ENCODE measurements at places on chromosomes 5 and 9.

DNA sequence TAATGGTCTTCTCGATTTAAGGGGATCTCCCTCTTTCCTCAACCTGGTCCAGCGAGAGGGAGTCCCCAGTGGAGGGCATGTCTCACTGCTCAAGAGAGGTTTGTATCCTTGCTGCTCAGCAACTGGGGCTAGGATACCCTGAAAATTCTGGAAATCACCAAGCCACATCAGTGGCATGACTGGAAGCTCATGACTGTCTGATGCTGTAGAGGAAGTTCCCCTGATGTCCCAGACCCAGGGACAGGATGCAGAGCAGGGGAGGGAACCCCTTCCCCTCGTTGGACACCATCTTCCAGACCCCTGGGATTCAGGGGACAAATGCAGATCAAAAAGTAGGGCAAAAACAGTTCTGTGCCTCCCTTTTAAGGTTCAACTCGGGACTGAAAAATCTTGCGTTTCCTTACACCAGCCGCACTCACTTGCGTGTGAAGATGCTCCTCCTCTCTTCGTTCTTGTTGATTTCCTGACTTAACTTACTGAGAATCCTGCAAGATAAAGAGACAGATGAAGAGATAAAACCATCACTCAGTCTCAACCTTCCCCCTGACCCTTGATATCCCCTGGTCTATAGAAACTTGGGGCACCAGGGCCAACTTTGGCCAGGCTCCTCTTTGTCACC, 22.1 kb downstream of the LCP2 start:
- no peak for DNase-seq

DNA sequence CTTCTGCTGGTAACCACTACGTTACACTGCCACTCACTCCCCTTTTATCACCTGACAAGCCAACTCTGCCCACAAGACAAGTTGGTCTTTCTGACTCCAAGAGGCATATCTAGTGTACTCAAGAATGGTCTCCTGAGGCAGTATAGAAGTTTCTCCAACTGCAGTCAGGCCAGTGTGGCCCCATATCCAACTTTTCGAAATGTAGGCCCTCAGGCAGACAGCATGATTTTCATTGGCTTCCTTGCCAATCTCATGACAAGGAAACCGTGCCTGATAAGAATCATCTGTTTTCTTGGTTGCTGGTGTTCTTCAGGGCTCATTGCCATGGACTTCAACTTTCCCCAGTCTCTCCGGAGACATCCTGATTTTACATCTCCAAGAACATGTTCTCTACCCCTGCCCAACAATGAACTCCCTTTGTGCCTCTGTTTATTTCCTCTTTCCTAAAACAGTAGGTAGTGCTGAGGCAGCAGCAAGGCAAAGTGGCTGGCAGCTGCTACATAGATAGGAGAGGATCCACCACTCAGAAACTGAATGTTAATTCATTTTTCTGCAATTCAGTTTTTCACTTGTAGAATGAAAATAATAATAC, 62.6 kb upstream of the SEMA6A start:
- DNase-seq, result no peak

DNA sequence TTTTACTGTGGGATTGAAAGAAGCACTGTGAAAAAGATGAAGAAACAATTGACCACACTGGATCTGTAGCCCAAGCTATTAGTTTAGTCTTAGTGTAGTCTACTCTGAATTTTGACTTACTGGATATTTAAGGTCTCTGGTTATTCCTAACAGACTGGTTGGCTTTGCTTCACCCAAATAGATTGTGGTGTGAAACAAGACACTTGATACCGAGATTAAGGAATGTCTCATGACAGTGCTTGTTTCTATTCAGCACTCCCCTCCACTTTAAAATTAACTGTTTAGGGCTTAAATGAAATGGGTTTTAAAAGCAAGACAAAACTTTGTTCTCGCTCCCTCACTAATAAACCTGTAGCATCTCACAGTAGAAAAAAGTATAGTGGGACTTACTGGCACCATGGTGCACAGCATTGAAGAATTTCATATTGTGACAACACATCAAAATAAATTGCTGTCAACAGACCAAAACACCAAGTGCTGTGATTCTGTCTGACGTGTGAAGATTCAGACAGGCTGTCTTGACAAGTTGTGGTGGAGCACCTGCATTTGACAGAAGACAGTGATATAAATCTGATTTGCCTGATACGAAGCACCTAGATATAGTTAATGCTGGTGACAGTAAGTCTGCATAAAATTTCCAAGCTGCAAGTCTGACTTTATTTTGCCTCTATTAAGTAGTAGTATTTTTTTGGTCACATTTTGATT, 73.1 kb downstream of the PBX3 start:
- no peak for DNase-seq

DNA sequence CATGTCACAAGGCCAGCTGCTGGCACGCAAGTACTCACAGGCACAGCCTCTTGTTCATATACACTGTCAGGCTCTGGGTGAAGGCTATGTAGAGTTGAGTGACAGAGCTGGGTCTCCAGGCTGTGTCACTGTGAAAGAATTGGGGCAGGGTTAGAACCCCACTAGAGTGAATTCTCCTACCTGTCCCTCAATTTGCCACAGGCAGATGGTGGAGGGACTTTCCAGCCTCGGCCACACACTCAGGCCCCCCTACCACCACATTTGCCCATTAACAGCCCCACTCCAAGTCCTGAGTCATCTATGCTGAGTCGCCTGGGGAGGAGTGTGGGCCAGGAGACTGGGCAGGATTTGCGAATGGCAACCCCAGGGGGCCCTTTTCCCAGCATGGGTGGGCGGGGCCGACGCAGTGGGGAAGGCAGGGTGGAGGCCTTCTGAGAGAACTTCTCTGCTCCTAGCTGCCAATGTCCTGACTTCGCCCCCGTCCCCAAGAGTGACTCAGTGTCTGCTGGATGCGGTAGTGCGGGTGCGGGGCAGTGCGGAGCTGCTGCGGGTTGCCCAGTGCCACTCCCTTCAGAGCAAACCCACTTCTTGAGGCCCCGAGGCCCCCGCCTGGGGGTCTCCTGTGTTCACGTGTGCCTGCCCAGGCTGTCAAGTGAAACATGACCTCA, 50.3 kb upstream of the PSD2 start:
- peak; percentile 93 for DNase-seq

DNA sequence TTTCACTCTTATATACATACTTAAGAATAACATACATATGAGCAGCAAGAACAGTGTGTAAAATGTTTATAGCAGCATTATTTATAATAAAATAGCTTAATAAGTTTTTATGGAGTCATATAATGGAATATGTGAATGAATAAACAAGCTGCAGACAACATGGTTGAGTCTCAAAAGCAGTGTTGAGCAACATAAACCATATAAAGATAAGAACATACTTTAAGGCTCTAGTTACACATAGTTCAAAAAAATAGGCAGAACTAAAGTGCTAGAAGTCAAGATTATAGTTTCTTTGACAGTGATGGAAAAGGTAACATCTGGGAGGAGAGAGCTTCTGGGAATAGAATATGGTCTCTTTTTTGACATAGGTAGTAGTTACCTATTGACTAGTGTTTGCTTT, 53.7 kb upstream of the ADAMTS19 start:
- DNase-seq, result no peak

DNA sequence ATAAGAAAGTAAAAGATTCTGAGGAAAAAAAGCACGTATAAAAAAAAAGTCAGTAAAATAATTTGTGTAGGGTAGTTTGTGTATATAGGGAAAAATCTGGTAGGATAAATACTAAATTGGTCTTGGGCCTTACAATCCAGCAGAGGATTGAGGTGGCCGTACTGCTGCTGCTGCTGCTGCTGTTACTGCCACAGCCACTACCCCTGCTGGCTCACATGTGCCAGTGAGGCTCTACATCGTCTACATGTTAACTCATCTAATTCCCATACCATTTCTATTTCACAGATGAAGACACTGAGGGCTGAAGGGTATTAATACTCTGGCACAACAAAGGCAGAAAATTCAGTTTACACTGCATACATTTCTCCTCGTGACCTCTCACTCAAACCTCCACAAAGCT, 928.5 kb downstream of the TLE4 start:
- DNase-seq, result no peak

DNA sequence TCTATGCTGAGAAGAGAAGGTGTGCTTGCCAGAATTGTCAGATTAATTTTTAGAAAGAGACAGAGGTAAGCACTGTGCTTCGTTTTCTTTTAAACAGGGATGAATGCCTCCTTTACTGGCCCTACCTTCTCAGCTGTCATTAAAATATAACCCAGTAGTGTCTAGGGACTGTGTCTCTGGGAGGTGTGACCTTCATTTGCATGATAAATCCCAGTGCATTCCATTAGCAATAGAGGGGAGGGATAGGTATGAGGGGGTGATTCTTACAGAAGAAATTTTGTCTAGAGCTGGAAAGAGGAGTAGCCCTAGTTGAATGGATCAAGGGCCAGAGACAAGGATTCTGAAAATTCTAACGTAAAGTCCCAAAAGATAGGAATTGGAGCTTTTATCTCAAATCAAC, 351.5 kb downstream of the BNC2 start:
- DNase-seq, result no peak

DNA sequence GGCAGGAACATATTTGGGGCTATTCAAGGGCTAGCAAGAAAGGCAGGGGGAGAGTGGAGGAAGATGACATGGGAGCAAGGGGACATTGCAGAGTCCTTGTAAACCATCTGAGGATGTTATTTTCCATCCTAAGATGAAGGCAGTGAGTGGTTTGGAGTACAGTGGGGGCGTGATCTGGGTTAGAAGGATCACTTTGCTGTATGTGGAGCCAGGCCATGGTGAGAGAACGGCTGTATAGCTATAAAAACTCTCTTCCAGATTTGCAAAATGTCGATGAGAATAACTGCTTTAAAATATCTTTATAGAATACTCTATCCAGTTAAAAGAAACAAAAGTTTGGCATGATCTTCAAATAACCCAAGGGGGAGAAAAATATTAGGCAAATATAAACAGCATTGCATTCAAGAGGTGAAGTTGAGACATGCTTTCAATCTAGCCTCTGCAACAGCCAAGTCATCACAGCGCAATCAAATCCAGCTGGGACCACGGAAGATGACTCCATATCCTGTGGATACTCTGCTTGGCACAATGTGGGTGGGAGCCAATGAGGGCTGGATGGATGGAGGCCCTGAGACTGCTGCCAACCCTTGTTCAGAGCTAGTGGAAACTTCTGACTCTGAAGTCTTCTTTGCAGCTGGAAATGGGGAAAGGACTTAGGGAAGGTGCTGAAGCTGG, 111.5 kb upstream of the BASP1 start:
- peak; percentile 89 for DNase-seq
